ENCODE measurements at places on chromosomes 6 and 20.

DNA sequence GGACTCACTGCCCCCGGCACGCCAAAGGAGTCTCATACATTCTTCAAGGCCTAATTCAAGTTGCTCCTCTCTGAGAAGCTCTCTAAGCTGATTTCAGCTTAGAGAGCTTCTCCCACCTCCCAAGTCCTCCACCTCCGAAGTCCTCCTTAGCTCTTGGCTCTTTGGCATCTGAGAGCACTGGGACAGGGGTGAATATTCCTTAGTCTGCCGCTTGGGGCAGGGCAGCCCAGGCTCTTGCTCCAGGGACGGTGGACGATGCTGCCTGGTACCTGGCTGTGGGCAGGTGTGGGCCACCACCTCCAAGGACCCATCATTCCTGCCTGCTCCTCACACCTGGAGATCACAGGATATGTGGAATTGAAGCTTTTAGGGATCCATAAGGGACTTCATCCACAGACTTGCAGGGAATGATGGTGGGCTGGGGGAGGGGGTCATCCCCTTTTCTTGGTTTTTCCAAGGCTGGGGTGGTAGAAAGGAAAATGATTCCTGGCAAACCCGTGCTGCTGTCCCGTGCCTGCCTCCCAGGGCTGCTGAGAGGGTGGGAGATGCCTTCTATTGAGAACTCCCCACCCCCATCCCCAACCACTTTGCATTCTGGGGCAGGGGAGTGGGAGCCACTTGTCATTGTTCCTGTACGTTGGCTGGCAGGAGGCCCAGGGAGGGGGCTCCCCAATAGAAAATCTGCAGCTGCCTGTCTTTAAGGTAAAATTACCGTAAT lies 57.4 kb downstream of the ARHGAP40 start:
- DNase-seq = no peak

DNA sequence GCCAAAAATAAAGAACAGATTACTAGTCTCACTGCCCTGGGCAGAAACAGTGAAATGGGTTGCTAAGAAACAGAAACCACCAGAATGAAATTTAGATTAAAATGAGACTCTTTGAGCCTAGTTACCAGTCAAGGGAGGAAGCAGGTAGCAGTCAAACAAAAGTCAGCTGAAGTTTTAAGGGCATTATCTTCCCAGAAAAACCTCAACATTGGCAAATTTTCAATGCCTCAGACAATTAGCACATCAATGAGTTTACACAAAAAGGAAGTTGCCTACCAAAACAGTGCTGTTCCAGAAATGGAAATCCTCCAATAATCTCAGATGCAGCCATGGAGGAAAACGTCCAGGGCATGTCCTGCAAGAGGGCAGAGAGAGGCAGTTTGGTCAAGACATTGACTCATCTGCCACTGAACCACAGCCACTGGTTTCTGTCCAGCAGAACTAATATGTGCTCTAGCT lies 399.7 kb upstream of the ADGRB3 start:
- DNase-seq = no peak

GRCh38 chr6:137816133-137816579 lies 50.9 kb upstream of the TNFAIP3 start:
- no peak for DNase-seq

DNA sequence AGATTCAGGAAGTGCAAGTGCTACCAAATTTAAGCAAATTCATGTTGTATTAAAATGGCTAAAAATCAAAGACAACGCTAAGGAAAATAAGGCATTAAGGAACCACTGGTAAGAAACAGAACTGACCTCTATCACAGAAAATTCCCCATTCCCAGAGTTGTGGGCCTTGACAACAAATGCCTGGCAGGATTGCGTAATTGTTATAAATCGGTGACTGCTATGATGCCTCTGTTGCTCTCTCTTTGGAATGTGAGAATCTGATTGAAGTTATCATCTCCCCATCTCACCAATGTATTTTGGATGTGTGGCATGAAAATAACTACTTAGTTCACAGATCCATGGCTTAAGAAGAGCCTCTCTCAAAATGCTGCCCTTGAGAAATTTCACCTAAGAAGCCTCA lies 257.3 kb downstream of the OGFRL1 start:
- no peak for DNase-seq

GRCh38 chr6:83827050-83827449 lies 26.1 kb upstream of the RIPPLY2 start:
- DNase-seq = no peak

DNA sequence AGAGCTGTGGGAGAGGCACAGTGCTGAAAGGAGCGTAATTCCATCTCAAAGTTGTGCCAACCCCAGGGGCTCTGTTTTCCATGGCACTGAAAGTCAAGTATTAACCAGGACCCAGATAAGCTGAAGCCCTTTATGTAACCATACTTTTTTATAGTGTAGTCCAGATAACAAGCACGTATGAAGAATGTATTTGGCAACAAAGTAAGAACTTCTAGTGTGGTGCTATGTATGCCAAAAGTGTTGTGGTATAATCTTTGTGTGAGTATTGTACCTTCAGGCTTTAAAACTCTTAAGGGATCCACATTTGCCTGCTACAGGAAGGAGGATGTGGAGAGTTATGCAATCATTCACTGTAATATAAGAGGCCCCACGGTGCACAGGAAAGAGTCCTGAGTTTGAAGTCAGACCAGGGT lies 129.4 kb downstream of the IBTK start:
- peak; percentile 27 for DNase-seq

DNA sequence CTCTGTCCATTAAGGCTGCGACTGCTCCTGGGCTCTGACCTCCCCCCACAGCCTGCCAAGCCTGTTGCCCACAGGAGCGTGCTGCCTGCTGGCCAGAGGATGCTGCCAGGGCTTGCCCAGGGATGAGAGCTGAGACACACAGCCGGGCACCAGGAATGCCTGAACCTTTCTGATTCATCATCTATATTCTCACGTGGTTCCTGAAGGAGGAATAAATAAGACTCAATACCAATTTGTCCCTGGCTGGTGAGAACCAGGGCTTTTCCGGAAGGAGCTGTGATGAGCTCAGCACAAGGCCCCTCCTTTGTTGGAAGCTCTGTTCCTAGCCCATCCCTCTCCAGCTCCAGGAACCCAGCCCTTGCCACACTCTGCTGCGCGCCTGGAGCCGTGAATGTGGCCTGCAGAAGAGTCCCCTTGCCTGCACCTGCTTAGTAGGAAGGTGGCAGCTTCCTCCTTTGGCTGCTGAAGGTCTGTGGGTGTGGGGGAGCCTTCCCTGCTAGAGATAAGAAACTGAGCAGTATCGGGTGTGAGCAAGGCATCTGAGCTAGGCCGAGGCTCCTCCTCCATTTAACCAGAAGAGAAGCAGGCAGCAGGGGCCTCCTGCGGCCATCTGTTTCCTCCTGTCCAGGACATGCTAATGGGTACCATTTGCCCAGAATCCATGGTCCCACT lies 37.9 kb downstream of the SYNDIG1 start:
- DNase-seq = no peak

All from left ventricle myocardium superior (tissue), 1 donor.